Astrocyte (in vitro differentiated cells and primary cell): ENCODE measurements at places on chromosomes 2 and 18. TPM values are rescaled to one million over a fixed set of nuclear protein-coding genes. Genes with fewer than 3 reads are reported as not detected.

Gene DLGAP1
- total RNA-seq, result 2.3 and 2.4 TPM in 2 replicates

Gene LMAN2L
- 19.8 and 19.9 TPM in 2 replicates for total RNA-seq

Gene SCN1A
- not detected in 2 replicates for total RNA-seq

Gene LRP1B
- 1.5 and 2.5 TPM in 2 replicates for total RNA-seq

Gene ATP9B
- total RNA-seq, result 12.6 and 14.3 TPM in 2 replicates

Gene CTAGE1
- total RNA-seq, result 0.12 and 0.30 TPM in 2 replicates

Gene MEP1B
- total RNA-seq, result not detected in 2 replicates

Gene INPP1
- 8.7 and 11.3 TPM in 2 replicates for total RNA-seq

Gene CNNM3
- 5.6 and 6.5 TPM in 2 replicates for total RNA-seq

Gene PID1
- total RNA-seq, result 10.7 and 13.6 TPM in 2 replicates

Gene LYPD1
- total RNA-seq, result 51.1 and 61.6 TPM in 2 replicates

Gene GBX2
- 1.2 and 1.8 TPM in 2 replicates for total RNA-seq

Gene CASP10
- 0.43 and 1.2 TPM in 2 replicates for total RNA-seq

Gene PLEK
- not detected in 2 replicates for total RNA-seq

Gene ADGRF3
- total RNA-seq, result 0.16 and 0.17 TPM in 2 replicates

Gene PPP1R1C
- 0.50 and 1.2 TPM in 2 replicates for total RNA-seq

Gene ZNF385B
- total RNA-seq, result 0.27 TPM in 1 of 2 replicates, not detected in the other

Gene NR4A2
- 1.2 and 1.3 TPM in 2 replicates for total RNA-seq

Gene ESPNL
- 0.07 TPM in 1 of 2 replicates, not detected in the other for total RNA-seq

Gene BOK
- total RNA-seq, result 64.2 and 64.9 TPM in 2 replicates

Gene CCDC178
- 0.30 TPM in 1 of 2 replicates, not detected in the other for total RNA-seq

Gene GKN1
- total RNA-seq, result not detected in 2 replicates

Gene ATP5F1A
- 474 and 484 TPM in 2 replicates for total RNA-seq

Gene PIEZO2
- 5.3 and 11.8 TPM in 2 replicates for total RNA-seq

Gene MROH2A
- not detected in 2 replicates for total RNA-seq

Gene SLC8A1
- 33.5 and 34.8 TPM in 2 replicates for total RNA-seq

Gene SRD5A2
- total RNA-seq, result not detected in 2 replicates

Gene ASTL
- total RNA-seq, result not detected in 2 replicates

Gene RBM43
- total RNA-seq, result 4.8 and 5.5 TPM in 2 replicates

Gene LAMA1
- 17.4 and 18.3 TPM in 2 replicates for total RNA-seq

Gene CNDP2
- 120 and 149 TPM in 2 replicates for total RNA-seq

Gene NXPH2
- 0.38 and 1.0 TPM in 2 replicates for total RNA-seq

Gene HOXD11
- not detected in 2 replicates for total RNA-seq

Gene CHMP3
- 81.1 and 91.0 TPM in 2 replicates for total RNA-seq

Gene CSRNP3
- 5.9 and 6.5 TPM in 2 replicates for total RNA-seq

Gene ANKRD62
- not detected in 2 replicates for total RNA-seq

Gene REG1B
- not detected in 2 replicates for total RNA-seq

Gene IL1R1
- total RNA-seq, result 6.9 and 7.5 TPM in 2 replicates

Gene CCBE1
- total RNA-seq, result 2.7 and 4.1 TPM in 2 replicates

Gene CHRNG
- not detected in 2 replicates for total RNA-seq
